Aorta (tissue), 5 donors: ENCODE measurements at places on chromosomes 4 and X. TPM values are rescaled to one million over a fixed set of nuclear protein-coding genes. Genes with fewer than 3 reads are reported as not detected.

- no peak for DNase-seq
- no peak overlapping the region for H3K27ac ChIP-seq
- no peaks in the 10 kb centered on the region for H3K4me1 ChIP-seq
- no peak overlapping the region for H3K4me3 ChIP-seq
Measured at GRCh38 chr4:39134683-39135306, 47.5 kb upstream of the WDR19 start.

DNA sequence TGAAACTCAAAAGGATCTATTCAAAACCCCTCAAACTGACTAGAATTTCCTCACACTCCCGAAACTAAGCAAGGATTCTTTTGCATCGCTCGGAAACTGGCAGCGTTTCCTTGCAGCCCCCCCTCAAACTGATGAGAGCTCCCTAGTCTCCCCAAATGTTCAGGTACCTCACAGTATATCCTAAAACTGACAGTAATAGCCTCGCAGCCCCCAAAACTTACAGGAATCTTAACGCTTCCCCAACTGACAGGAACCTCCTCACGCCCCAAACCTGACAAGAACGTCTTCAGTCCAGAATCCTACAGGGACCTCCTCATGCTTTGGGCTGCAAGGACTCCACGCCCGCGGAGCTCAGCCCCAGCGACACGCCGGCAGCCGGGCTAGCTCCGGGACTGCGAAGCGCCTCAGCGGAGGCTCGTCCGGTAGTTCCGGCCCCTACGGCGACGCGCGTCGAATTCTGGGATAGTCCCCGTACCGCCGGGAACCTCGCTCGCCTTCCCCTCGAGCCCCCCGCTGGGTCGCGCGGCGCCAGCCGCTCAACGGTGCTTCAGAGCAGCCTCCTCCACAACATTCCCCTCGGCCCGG lies 640 bp downstream of the PHF8 start:
- H3K36me3 ChIP-seq: no peaks in the 10 kb centered on the region
- H3K27ac ChIP-seq: peak overlapping the region; percentile 7
- H3K4me3 ChIP-seq: peak overlapping the region; percentile 96
- H3K4me1 ChIP-seq: no peaks in the 10 kb centered on the region
- DNase-seq: peak; percentile 66
- H3K27me3 ChIP-seq: no peaks in the 10 kb centered on the region

- H3K4me1 ChIP-seq: no peaks in the 10 kb centered on the region
- no peak overlapping the region for H3K4me3 ChIP-seq
- no peak for DNase-seq
Measured at GRCh38 chrX:121356850-121357171, 309.4 kb downstream of the GLUD2 start.

DNA sequence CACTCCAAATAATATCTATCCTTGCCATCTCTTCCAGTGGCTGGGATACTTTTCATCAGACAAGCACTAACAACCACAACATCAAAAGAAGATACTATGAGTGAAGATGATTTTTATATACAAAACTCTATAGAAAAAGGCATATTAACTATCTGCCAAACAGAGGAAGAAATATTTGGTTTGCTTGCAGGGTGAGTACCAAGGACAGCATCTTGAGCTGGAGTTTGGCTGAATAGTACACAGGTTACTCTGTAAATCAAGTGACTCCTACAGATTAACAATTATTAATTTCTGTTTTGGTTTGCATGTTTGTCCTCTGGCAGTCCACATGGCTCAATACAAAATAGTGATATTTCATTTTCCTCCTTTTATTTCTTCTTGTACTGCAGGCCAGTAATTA lies 248.0 kb downstream of the RBMX2 start:
- no peak overlapping the region for H3K27ac ChIP-seq
- no peak overlapping the region for H3K4me3 ChIP-seq
- no peaks in the 10 kb centered on the region for H3K36me3 ChIP-seq
- no peaks in the 10 kb centered on the region for H3K27me3 ChIP-seq

DNA sequence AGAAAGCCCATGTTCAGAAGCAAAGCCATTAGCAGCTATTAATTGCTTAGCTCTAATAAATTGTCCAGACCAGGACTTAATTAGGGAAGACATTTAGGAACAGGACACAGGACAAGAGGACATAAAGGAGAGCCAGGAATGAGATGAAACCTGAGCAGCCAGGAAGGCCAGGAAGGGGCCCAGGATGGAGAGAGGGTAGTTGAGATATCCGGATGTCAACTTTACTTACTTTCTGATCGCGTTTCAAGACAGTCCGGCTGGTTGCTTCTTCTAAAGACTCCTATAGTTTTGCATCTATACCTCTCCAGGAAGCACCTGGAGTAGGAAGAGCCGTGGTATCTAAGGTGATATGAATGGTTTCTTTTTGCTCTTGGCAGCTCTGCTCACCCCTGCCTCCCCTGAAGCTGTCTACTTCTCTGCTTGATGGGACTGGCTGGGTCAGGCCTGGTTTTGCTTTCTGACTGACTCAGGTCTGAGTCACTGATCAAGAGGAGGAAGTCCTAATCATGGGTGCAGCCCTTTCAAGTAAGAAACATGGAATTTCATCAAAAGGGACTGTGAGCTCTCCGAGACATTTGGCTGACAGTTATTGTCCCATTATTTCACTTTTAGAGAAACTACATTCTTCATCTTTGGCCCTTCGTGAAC lies 733.3 kb downstream of the RPA4 start:
- no peak overlapping the region for H3K27ac ChIP-seq
- H3K4me1 ChIP-seq: no peaks in the 10 kb centered on the region
- H3K36me3 ChIP-seq: no peaks in the 10 kb centered on the region
- DNase-seq: no peak
- H3K4me3 ChIP-seq: no peak overlapping the region
- H3K27me3 ChIP-seq: no peaks in the 10 kb centered on the region

DNA sequence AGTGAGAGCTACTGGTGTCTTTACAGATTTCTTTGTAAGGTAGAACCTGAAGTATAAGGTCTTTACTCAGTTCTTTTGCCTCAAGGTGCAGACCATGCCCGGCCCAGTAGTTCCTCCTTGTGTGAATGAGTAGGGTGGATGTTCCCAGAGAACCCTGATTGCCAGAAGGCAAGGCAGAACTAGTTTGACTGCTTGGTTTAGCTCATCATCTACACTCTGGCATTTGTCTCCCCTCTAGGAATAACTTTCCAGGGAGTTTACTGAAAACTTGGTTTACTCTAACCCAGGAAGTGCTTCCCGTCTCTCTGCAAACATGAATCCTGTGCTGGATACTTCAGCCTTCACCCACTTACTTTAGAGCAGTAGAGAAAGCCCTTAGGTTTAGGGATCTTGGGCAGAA lies 29.1 kb downstream of the MCUB start:
- no peak overlapping the region for H3K27ac ChIP-seq
- no peaks in the 10 kb centered on the region for H3K36me3 ChIP-seq
- H3K27me3 ChIP-seq: no peaks in the 10 kb centered on the region
- DNase-seq: no peak
- H3K4me3 ChIP-seq: no peak overlapping the region
- no peaks in the 10 kb centered on the region for H3K4me1 ChIP-seq

- no peaks in the 10 kb centered on the region for H3K4me1 ChIP-seq
- no peaks in the 10 kb centered on the region for H3K36me3 ChIP-seq
- H3K4me3 ChIP-seq: no peak overlapping the region
Measured at GRCh38 chrX:12153741-12154140, 15.5 kb downstream of the FRMPD4 start.

DNA sequence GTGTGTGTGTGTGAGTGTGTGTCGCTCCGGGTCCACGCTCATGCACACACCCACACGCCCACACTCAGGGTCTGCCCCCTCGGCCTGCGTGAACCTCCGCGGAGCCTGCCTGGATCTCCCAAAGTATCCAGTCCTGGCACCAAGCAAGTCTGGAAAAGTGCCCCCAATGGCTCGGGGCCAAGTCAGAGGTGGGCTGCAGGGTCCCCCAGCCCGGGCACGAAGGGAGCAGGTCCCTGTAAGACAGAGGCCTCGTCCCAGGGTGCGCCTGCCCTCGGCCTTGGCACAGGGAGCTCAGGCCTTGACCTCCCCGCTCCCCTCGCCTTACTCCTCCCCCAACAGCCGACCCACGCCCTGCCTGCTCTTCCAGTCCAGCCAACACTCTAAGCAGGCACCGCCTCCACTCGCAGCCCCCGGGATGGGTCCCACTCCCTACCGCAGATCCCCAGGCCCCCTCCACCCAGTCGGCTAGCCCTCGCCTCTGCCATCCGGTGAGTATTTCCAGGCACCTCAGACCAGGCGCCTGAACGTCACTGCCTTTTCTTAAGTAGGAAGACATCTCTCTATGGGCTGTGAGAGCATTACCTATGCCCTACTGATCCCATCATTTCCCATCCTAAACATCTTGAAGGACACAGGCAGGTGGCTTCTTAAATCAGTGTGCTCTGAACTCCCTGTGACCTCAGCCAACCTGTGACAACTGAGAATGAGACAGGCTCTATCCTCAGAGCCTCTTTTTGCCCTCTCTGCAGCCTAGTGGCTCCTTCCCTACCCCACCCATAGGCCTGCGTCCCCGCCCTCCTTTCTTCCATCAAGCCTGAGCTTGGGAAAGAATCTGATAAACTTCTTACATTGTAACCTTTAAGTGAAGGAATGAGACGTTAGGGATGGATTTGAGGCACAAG lies 704 bp downstream of the FAM114A1 start:
- H3K27me3 ChIP-seq: no peaks in the 10 kb centered on the region
- peaks cover 11% of the 10 kb centered on the region for H3K4me1 ChIP-seq
- DNase-seq: peak; percentile 75
- H3K4me3 ChIP-seq: peak overlapping the region; percentile 96
- H3K27ac ChIP-seq: peak overlapping the region; percentile 85
- H3K36me3 ChIP-seq: no peaks in the 10 kb centered on the region

DNA sequence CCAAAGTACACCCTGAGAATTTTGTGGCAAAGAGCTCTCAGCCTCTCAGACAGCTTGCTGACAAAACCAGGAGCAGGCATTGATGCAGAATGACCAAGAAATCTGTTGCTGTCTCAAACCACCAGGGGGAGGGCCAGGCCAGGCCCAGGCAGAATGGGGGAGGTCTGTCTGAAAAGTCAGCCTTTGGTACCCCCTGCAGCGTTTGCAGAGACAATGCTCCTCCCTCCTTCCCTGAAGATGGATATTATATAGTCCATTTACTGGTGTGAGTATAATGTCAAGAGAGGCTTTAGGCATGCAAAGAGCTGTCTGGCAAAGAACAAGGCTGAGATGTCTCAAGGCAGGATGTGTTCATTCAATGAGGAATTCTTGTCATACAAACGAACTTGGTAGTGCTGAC lies 52.9 kb upstream of the TRPC5OS start:
- no peaks in the 10 kb centered on the region for H3K36me3 ChIP-seq
- H3K4me1 ChIP-seq: no peaks in the 10 kb centered on the region
- no peak overlapping the region for H3K27ac ChIP-seq
- no peaks in the 10 kb centered on the region for H3K27me3 ChIP-seq

- no peak overlapping the region for H3K27ac ChIP-seq
- DNase-seq: no peak
- no peak overlapping the region for H3K4me3 ChIP-seq
- H3K27me3 ChIP-seq: no peaks in the 10 kb centered on the region
- H3K4me1 ChIP-seq: no peaks in the 10 kb centered on the region
- no peaks in the 10 kb centered on the region for H3K36me3 ChIP-seq
Measured at GRCh38 chrX:38008658-38009057, 2.3 kb downstream of the SYTL5 start.

- no peaks in the 10 kb centered on the region for H3K36me3 ChIP-seq
- DNase-seq: no peak
- no peak overlapping the region for H3K27ac ChIP-seq
- no peaks in the 10 kb centered on the region for H3K4me1 ChIP-seq
- no peaks in the 10 kb centered on the region for H3K27me3 ChIP-seq
Measured at GRCh38 chr4:121096629-121097028, 24.3 kb upstream of the NDNF start.

Gene NPY2R
- total RNA-seq: 0.09 TPM

DNA sequence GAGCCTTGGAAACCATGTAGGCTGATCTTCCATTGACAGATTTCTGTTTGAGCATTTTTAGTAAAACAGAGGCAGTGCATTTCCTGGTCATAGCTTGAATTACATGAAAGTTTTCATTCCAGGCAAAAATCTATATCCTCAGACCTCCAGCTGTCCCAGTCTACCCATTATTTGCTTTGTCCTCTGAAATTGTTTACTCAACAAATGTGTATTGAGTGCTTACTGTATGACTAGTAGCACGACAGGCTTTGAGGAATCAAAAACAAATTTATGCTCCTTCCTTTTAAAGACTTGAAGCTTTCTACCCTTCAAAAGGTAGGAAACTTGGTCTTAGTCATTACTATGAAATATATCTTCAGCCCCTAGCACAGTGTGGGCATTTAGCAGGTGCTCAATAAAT lies 307.9 kb upstream of the IGFBP7 start:
- H3K27ac ChIP-seq: no peak overlapping the region
- no peak overlapping the region for H3K4me3 ChIP-seq

Gene DYNLT3
- total RNA-seq: 65.3 TPM

Gene CLIC2
- 17.0 TPM for total RNA-seq

Gene SLBP
- 25.1 TPM for total RNA-seq

DNA sequence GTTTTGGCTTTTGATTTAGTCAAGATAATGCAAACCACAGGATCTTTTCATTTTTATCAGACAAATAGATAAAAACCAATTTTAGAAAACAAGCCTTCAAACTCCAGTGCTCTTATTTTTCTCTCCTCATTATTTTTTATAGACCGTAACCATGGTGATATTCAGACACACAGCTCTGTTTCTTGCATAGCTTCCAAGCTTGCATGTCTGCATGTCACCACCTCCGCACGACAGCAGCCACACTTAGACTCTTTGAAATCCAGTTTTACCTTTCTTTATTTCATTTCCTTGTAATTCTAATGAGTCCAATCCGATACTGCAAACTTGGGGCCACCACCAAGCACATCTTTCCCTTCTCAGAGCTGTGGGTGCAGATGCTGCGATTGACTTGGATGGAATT lies 94.3 kb upstream of the GPM6A start:
- no peaks in the 10 kb centered on the region for H3K4me1 ChIP-seq
- no peak overlapping the region for H3K4me3 ChIP-seq
- no peaks in the 10 kb centered on the region for H3K27me3 ChIP-seq

GRCh38 chr4:174590336-174590735 lies 68.0 kb upstream of the HPGD start:
- no peak overlapping the region for H3K4me3 ChIP-seq
- H3K27me3 ChIP-seq: no peaks in the 10 kb centered on the region
- H3K27ac ChIP-seq: no peak overlapping the region
- DNase-seq: no peak
- H3K36me3 ChIP-seq: no peaks in the 10 kb centered on the region

DNA sequence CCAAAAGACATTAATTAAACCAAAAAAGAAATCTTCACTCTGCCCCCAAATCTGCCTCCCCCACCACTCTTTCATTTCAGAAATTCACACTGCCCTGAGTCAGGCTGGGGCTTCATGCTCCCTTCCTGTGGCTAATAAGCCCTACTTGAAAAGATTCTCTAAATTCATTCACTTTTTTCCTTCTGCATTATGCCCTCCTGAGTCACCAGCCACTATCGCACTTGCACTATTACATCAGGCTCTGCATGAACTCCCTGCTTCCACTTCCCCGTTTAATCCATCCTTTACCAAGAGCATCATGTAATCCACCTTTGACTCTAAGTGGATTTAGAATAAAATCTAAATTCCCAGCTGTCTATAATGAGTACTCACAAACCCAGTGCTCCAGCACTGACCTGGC lies 295.4 kb upstream of the KLF3 start:
- no peak overlapping the region for H3K27ac ChIP-seq
- H3K4me3 ChIP-seq: no peak overlapping the region
- H3K36me3 ChIP-seq: no peaks in the 10 kb centered on the region
- H3K4me1 ChIP-seq: peaks cover 7% of the 10 kb centered on the region
- DNase-seq: no peak
- H3K27me3 ChIP-seq: no peaks in the 10 kb centered on the region

- H3K4me3 ChIP-seq: no peak overlapping the region
- peaks cover 6% of the 10 kb centered on the region for H3K36me3 ChIP-seq
- no peak overlapping the region for H3K27ac ChIP-seq
- H3K4me1 ChIP-seq: no peaks in the 10 kb centered on the region
- H3K27me3 ChIP-seq: no peaks in the 10 kb centered on the region
- no peak for DNase-seq
Measured at GRCh38 chr4:139887962-139888735, 222.5 kb downstream of the MGST2 start.
